Urinary bladder (tissue), 4 donors: ENCODE measurements at places on chromosomes 6 and 20. TPM values are rescaled to one million over a fixed set of nuclear protein-coding genes. Genes with fewer than 3 reads are reported as not detected.

GRCh38 chr20:54174457-54175175, 830 bp upstream of the CYP24A1 start:
- no peak for DNase-seq

GRCh38 chr20:24763386-24764026, 185.6 kb upstream of the CST7 start:
- no peak for DNase-seq

DNA sequence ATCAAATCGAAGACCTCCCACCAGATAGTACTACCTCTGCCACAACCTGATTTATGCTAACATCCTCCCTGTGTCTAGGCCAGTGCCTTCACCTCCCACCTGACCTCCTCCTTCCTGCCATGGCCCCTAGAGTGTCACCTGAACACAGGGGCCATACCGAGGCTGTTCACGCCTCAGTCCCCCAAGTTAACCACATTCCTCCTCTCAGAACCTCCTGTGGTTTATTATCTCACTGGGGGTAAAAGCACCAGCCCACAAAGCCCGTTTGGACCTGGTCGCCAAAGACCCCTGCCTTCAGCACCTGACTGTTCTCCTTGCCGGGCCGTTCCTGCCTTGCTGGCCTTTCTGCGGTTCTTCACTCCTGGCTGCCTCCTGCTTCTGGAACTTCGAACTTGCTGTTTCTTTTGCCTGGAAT, 13.7 kb downstream of the MAS1 start:
- no peak for DNase-seq

DNA sequence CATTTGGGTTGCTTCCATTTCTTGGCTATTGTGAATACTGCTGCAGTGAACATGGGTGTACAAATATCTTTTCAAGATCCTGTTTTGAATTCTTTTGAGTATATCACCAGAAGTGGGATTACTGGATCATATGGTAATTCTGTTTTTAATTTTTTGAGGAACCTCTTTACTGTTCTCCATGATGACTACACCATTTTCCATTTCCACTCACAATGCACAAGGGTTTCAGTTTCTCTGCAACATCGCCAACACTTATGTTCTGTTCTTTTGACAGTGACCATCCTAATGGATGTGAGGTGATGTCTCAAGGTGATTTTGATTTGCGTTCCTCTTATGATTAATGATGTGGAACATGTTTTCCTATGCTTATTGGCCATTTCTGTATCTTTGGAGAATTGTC, 214.4 kb upstream of the ZFP64 start:
- no peak for DNase-seq

- no peak for DNase-seq
Observed at GRCh38 chr20:16132036-16132798, 441.0 kb downstream of the KIF16B start.

DNA sequence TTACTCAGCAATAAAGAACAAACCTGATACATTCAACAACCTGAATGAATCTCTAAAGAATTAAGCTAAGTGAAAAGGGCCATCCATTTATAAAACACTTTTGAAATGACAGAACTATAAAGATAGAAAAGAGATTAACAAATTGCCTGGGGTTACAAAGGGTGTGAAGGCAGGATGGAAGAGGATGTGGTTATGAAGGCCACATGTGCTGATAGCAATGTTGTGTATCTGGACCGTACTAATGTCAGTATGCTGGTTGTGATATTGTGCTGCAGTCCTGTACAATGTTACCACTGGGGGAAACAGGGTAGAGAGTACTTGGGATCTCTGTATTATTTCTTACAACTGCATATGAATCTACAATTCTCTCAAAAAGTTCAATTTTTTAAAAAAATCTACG, 36.4 kb downstream of the ELOVL5 start:
- DNase-seq: no peak

GRCh38 chr6:30888816-30889495, 4.6 kb downstream of the DDR1 start:
- DNase-seq: no peak

DNA sequence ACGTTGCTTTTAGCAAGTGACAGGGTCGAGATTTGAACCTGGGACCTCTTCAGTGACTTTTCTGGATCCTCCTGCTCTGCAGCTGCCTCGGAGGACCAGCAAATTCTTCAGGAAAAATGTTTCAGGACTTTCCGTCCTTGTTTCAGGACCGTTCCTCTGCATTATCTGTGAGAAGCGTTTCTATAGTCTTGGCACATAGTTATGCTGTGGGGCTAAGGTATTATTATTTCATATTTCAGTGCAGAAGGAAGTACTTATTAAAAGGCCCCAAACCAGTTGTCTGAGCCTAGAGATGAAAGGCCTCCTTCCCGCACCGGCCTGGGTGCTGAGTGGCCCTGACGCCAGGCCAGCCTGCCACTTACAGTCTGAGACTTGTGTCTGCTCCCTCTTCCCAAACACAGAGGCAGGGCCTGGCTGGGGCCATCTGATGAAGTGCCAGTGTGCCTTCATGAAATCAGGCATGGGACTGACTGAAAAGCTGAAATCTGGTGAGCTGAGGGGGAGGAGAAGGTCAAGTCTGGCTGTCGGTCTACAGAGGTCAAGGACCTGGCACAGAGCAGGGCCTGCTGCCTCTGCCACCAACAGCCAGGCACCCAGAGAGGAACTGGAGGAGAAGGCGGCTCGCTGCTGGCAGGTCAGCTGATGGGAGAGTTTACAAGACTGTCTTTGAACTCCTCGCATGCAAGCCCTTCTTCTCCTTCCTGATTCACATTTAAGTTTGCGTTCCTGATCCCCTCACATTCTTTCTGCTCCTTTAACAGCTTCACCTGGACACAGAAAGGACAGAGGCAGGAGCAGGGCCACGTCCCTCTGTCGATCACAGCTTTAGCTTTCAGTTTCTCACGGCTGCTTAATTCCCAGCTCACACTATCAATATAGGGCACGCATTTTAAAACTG, 8.9 kb upstream of the QKI start:
- no peak for DNase-seq

- DNase-seq: peak; percentile 21
Observed at GRCh38 chr6:27157459-27158315, 89.8 kb upstream of the PRSS16 start.

DNA sequence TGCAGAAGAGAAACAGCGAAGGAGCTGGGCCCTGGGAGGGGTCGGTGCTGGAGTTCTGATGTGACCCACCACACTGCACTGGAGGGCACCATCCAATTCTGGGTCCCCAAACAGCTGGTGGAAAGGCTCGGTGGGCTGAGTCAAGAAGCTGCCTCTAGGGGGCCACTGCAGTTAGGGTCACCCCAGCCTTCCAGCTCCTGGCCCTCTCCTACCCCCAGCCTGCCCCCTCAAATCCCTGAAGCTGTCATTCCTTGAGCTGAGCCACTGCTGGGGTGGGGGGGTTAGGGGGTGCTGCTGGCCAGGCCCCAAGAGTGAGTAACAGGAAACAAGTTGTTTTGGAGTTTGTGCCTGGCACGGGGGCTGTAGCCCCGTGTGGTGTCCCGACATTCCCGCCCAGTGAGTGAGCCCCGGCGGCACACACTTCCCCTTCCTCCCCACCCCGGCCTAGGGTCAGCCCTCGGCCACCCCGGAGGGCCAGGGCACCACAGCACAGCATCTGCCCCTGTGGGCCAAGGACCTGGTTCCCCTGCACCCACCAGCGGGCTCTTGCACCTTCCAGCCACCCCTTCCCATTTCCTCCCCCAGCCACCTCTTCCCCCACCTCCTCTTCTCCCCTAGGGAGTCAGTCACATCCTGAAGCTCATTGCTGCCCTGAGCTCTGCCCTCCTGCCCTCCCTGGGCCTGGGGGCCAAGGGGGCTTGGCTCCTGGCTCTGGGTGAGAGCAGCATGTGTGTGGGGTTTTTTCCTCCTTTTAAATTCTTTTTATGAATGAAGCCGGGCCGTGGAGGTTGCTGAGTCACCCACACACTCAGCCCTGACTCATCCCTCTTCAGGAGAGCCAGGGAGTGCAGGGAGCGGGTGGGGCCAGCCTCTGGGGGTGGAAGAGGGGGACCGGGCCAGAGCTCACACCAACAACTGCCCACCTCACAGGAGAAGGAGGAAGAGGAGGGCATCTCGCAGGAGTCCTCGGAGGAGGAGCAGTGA, 4.6 kb downstream of the SMIM29 start:
- DNase-seq: no peak

DNA sequence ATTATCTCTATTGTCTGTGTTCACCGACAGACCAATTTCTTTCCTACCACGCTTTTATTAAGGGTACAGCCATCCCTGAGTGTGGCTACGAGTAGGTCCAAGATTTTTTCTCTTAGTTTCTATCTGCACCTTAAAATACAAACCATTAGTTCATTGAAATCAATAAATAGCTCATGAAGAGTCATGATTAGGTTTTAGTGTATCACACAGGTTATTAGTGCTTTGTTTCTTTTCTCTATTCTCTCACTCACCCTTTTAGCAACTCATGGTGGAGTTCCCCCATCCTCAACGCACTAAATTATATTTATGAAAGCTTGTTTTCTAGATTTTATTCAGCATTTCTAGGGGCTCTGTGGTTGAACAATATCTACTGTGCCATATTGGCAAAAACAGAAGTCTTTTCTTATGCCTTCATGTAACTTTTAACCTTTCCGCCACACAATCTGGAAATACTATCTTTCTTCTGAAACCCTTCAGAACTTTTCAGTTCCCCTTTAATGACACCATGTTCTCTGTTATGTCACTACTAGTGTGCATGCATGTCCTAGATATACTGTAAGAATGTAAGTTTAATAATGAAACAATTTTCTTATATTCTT, 128.2 kb upstream of the LAMA2 start:
- DNase-seq: no peak

AHCY gene
- 37.4 TPM for total RNA-seq

C6orf163 gene
- total RNA-seq: 17.1 TPM

SYCP2 gene
- total RNA-seq: 6.7 TPM
